ENCODE measurements at places on chromosomes 11 and 22.

GRCh38 chr11:57476757-57477506 lies 16.6 kb downstream of the RTN4RL2 start:
- no peak for DNase-seq

DNA sequence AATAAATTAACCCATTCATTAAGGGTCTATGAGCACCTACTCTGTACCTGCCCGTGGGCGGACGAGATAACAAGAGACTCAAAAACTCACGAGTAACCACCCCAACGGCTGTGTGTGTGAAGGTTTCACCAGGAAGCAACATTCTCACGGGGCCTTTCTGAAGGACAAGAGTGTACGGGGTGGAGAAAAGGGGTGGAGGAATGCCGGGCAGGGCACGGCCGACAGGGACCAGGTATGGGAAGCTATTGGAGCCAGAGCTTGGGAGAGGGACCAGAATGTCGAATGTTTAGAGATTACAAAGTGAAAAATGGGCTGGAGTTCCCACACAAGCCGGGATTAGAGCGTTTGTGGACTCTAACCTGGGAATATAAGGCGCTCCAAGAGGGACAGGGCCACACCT lies 1.6 kb downstream of the KMT5B start:
- no peak for DNase-seq

- no peak for DNase-seq
These were observed 217.0 kb upstream of the ZBED5 start for GRCh38 chr11:11074686-11075335.

- DNase-seq, result no peak
These were observed 17.5 kb downstream of the PDGFD start for GRCh38 chr11:104146421-104146820.

DNA sequence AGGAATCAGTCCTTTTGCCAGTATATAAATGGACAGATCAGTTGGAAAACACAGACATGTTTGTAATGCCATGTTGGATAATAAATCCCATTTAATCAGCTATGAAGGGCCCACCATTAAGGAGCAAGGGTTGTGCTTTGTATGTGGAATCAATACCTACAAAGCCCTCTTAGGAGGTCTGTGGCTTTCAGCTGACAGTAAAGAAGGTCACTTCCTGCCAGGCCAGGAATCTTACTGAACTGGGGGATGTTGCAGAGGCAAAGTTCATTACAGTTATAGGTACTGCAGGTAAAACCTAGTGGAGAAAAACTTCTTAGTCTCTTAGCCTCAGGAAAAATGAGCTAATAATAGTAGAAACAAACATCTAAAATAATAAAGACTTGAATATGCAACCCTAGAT lies 129.5 kb downstream of the FAM76B start:
- no peak for DNase-seq

- no peak for DNase-seq
These were observed 396.4 kb upstream of the CCDC90B start for GRCh38 chr11:83682611-83682973.

DNA sequence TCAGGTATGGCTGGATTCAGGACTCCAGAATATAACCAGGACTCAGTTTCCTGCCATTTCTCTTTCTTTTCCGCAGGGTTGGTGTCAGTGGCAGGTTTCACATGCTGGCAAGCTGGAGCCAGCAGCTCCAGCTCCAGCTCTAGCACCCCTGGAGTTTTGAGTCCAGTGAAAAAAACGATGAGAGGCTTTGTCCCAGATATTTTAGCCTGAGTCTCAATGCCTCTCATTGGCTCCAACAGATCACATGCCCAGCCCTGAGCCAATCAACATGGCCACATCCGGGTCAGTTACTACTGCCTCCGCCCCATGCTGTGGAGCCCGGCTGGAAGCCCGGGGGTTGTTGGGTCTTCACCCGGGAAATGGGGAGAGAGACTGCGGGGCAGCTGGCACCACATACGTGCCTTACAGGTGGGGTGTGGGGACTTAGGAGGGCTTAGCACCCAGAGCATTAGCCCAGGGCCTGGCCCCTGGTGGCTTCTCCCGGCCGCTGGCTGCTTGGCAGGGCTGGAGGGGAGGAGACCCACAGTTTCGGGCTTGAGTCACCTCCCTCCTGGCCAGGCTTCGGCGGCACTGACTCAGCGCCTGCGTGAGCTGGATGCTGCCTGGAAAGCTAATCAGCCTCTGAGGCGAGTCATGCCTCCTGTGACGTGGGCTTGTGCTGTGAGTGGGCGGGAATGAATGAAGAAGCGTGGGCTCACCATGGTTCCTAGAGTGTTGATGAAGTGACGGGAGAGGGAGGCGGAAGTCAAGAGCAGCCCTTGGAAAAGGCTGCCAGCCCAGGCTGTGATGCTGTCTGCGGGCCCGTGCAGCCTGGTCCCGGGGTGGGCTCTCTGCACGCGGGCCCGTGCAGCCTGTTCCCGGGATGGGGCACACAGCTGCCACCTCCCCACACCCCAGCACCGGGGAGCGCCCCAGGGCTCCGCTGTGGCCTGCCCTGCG lies 15.3 kb upstream of the MRTFA start:
- peak; percentile 80 for DNase-seq

GRCh38 chr22:20615533-20616450 lies 108.4 kb downstream of the MED15 start:
- no peak for DNase-seq

DNA sequence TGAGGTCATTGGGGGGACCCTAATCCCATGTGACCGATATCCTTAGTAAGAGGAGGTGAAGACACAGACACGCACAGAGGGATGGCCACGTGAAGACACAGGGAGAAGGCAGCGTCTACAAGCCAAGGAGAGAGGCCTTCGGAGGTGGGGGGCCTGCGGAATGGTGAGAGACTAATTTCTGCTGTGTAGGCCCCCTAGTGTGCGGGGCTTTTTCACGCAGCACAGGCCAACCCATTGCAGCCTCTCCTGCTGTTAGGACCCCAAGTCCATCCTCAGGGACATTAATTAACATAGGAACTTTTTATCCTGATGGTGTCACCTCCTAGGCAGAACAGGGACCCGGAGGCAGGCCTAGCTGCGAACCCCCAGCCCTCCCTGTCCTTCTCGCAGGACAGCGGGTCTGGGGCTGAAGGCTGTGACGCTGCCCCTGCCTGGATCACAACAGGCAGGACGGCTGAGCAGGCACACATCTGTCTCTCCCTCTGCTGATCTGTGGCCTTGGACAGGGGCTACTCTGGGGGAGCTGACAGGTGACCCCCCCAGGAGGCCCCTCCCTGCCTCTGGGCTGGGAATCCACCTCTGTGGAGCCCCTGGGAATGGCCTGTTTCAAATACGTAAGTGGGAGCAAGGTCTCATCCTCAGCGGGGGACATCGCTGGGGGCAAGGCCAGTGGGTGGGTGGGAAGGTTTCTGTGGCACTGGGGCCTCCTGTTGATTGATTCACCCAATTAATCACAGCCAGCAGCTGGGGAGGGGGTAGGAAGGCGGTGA lies 7.9 kb downstream of the ASCL2 start:
- DNase-seq, result no peak

- no peak for DNase-seq
These were observed 19.0 kb upstream of the CCDC134 start for GRCh38 chr22:41781507-41781906.

DNA sequence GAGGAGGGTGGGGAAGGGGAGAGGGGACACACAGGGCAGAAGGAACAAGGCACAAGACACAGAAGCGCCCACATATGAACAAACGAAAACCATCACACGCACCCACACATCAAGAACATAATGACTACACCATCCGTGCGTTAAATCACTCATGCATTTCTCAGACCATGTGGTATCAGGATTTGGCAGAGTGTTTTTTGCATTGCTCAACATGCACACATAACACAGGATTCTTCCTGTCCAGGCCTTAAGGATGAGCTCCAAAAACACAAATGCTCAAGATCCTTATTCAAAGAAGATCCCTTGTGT lies 309.5 kb downstream of the CADM1 start:
- no peak for DNase-seq

- DNase-seq, result no peak
These were observed 14.9 kb downstream of the HEPHL1 start for GRCh38 chr11:94036096-94036495.

- no peak for DNase-seq
These were observed 27.1 kb downstream of the CHID1 start for GRCh38 chr11:883527-883926.

DNA sequence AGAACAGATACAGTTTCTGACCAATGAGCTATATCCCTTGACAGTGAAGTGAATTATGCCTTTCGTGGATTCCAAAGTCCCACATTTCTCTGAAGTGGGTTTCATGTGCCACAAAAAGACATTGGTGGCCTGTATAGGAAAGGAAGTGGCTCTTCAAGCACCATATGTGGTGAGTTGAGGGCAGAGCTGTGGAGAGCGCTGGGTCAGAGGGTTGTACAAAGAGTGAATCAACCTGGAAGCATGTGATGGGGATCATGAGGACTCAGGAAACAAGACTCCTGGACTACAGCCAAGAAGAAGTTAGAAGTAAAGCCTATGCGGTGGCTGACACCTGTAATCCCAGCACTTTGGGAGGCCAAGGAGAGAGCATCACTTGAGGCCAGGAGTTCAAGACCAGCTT lies 579 bp upstream of the SLC5A4 start:
- DNase-seq, result no peak

DNA sequence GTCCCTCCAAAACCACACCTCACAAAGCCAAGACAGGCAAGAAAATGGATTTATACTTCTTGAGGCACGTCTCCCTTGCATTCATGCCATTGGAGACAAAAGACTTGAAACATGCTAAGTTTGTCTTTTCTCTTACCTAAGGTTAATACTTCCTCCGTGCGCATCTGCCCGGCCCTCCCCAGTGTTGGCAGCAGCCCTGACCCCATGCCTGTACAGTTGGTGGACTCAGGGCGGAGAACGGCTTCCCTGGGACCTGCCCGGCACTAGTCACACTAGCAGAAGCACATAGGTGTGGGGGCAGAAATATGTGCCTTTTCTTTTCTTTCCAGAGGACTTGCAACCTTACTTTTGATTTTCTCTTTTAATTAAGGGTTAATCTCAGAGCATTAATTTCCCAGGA lies 45.2 kb upstream of the FLI1 start:
- no peak for DNase-seq

Data from CD4-positive, alpha-beta T cell treated with Interleukin-4 for 4 hours (primary cell).